ENCODE measurements at places on chromosomes 6 and 20.

DNA sequence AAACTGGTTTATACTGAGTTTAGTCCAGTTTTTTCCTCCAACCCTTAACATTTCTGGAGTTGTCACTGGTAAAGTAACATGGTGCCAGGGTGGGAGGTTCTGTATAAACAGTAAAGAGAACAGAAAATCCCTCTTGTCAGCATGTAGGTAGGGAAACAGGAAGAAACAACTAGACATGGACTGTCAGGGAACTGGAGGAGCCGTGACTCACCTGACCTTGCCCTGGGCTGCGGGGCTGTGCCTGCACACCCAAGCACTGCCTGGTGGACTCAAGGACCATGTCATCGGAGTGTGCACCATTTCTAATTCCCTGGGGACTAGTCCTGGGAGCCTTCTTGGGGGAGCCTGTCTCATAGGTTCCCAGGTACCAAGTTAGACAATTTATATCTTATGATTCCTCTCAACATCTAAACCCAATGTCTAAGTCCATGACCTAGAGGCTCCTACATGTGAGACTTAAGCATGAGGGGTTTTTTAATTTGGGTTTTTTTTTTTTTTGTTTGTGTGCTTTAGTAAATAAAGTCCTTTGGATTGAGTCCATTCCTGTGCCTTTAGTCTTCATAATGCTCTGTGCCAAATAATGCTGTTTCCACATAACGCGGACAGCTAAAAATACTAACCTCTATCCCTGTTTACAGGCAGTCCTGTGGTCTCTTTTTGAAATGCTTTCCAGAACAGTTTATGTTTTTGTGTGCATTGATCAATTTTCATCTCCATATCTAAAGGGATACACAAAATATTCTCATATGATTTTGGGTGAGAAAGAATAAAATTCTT, 136.9 kb upstream of the SUPT3H start:
- no peak for DNase-seq

DNA sequence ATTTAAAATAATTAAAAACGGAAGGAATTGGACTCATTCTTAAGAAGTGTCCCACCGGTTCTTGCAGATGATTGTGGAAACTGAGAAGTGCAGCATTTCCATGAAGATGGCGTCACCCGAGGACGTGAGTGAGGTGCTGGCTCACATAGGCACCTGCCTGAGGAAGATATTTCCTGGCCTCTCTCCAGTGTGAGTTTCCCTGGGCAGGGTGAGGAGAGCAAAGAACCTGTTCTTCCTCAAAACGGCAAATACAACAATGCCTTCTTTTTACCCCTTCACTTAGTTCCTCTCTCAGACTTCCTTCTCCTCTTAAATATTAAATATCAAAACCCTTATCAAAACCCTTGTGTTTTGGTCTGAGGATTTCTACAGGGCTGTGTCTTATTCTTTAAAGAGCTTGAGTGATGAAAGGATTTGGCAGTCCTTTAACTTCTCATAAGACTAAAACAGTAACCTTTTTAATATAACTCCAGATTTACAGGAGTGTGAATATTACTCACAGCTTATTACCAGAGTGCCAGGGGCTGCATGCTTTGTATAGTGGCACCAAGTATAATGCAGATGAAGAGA, 156.3 kb downstream of the CARMIL1 start:
- DNase-seq = no peak

DNA sequence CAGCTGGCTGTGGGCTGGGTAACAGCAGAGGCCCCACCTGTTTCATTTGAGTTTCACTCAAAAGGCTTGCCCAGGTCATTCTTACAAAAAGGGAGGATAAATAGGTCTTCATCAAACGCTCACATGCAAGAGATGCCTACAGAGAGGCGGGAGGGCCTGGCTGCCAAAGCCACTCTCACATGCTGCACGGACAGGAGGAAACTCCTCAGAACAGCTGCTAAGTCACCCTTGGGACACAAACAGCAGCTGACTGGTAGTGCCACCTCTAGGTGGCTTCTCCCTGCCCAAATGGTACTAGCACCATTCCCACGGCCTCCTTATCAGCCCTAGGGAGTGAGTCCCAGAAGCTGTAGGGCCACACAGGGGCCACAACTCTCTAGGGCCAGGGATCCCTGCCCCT, 23.8 kb downstream of the SLC22A23 start:
- DNase-seq = no peak

DNA sequence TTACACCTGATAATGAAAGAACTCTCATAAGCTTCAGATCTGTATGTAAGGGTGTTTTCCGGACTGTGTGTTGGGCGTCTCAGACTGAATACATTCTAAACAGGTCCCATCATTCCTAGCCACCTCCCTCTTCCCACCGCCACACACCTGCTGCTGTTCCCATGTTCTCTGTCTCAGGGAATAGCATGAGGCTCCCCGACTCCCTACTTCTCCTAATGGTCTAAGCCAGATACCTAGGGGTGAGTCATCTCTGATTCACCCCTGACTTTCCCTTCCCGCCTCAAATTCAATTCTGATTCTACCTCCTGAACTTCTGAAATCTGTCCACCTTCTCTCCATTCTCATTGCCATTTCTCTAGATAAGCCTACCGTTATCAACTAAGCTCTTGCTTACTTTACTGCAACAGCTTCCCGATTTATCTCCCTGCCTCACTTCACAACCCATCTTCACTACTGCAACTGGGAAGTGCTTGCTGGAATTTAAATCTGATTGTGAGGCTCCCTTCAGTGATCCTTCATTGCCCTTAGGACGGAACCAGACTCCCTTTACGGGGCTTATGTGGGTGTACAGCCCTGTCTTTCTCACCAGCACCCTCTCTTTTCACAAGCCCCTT, 1.6 kb downstream of the TMEM14A start:
- DNase-seq = no peak

DNA sequence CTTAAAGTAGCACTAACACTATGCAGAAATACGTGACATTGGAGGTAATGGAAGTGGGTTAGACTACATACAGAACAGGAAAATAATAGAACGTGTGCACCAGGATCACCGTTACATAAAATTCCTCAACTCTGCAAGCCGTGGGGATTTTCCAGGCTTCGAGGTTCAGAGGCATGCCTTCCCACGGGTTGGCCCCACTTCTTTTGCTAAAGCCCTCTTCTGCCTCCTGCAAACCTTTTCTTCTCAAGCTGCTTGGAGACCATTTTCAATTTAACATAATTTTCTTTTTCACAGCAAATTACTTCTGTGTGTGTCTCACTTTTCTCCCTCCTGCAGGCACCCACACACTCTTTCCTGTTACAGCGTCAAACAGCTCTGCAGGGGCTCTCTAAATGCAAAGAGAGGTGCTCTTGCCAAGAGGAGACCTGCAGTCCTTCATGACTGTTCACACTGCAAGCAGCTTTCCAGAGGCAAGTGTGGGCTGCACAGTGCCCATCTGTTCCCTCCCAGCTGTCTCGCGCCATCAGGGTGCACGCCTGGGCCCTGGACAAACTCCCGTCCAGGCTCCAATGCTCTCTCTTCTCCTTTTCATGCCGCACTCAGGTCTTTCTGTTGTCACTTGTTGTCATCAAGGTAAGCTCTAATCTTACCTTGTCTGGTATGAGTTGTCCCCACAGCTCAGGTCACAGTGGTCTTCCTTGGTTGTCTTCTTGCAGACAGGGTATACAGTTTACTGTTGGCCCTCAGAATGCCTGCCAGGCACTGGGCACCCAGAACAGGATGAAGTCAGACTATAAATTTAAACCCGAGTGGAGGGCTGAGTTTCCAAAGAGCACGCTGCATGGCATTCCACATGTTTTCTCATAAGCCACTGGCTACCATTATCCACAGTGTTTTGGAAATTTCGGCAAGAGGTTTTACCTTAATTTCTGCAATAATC, 164.8 kb upstream of the GGTLC1 start:
- DNase-seq = no peak

Measured in Caco-2 (cell line).